ENCODE measurements at places on chromosomes 3 and 15. TPM values are rescaled to one million over a fixed set of nuclear protein-coding genes. Genes with fewer than 3 reads are reported as not detected.

- DNase-seq = no peak
Measured at GRCh38 chr3:39343760-39344159, 14.3 kb downstream of the CCR8 start.

DNA sequence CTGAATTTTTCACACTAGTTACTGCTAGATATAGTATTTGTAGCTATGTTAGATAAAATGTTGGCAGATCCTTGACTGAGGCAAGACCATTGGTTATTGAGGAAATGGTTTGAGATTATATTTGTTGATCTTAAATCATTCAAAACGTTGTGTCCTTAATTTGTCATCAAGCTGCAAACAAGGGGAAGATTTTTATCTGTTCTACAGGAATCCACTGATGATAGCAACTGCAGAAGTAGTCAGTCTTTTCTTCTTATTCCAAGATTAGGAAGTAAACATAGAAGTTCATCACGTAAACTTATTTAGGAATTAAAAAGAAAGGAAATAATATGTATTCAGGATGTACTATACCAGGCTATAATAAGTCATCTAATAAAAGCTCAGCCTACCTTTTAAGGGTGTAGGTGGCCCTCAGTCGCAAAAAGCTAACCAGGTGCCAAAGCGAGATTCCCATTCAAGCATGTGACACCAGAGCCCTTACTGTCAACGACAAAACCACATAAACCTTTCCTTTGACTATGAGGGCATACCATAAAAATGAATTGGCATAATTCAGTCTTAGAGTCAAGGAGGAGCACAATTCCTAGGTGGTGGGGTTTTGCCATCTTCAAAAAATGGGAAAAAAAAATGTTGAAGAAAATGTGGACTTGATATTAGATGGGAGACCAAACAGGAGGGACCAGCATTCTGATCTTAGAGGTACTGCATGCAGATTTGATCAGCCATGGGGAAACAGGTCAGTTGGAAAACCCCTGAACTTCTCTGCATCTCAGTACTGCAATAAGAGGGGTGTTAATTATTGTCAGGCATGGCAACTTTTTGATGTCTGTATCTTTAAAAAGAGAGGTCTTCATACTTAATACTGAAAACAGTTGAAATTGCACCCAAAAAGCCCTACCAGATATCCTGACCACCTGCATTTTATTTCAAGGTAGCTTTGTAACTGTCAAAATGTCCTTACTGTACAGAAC is 212.5 kb upstream of the UBE2E1 start:
- no peak for DNase-seq

DNA sequence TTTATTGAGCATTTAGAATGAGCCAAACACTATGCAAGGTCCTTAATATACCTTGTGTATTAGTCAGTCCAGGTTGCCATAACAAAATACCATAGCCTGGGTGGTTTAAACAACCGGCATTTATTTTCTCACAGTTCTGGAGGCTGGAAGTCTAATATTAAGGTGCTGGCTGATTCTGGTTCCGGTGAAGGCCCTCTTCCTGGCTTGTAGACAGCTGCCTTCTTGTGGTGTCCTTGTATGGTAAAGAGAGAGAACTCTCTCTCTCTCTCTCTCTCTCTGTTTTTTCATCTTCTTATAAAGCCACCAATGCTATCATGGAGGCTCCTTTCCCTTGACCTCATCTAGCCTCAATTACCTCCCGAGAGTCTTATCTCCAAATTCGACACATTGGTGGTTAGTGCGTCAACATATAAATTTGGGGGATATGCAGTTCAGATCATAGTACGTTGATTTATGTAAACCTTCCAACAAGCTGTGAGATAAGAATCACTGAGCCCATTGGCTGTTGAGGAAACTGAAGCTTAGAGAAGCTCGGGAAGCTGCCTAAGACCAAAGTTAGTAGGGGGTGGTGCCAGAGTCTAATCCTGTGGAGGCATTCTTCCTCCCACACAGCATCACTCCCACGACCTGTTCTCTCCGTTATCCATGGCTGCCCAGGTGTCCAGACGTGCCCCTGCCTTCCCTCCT is 298.0 kb upstream of the PROK2 start:
- DNase-seq = no peak

DNA sequence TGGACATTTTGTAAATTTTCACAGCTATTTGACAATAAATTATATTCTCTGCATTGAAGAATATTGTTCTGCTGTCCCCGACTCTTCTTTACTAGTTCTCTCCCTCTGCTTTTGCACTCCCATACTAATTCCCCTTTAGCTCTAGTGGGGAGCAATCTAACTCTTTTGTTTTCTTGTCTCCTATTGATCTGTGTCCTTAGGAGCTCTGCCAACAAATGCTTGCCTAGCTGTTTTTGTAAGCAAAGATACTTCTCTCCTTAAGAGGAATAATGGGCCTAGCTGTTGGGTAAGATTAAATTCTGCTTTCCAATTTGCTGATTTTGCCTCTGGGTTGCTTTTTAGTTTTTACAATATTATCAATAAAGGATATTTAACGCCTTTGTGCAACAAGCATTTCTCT is 17.7 kb downstream of the ADAMTSL3 start:
- DNase-seq = no peak

The REC114 gene
- not detected for polyA plus RNA-seq
